ENCODE measurements at places on chromosomes 6 and 20.
A peak's percentile ranks its signal among the peaks of the same experiment; 100 is the strongest.

DNA sequence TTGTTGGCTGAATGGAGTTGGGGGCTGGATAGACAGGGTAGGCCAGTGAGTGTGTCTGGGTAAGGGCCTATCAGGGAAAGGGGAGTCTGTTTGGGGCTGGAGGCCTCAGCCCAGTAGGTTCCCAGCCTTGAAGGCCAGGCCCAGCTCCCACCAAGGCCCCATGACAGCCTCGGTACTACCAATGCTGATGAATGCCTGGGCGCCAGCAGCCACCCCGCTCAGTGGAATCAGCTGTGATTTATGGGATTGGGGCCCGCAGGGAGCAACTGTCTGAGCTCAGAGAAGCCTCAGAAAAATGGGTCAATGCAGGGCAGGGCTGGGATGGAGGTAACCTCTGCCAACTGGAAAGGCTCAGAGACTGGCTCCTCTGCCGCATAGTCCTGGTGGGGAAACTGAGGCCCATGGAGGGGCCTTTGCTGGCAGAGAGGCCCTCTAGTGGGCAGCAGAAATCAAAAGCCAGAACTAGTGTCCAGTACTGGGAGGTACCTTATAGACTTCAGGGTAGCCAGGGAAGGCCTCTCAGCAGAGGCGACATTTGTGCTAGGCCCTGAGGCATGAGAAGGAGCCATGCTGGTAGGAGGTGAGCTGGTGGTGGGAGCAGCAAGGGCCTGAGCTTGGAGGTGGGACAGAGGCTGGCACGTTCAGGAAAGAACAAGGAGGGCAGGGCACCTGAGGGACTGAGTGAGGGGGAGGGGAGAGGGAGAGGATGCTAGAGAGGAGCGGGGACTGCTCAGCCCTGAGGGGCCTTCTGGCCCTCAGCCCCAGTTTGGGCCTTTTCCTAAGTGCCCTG, 36.4 kb downstream of the DLGAP4 start:
- DNase-seq = no peak

- DNase-seq = no peak
These were observed 200.3 kb downstream of the RNGTT start for GRCh38 chr6:88763160-88763559.

GRCh38 chr20:19027971-19028370, 184.5 kb upstream of the SLC24A3 start:
- DNase-seq = no peak

DNA sequence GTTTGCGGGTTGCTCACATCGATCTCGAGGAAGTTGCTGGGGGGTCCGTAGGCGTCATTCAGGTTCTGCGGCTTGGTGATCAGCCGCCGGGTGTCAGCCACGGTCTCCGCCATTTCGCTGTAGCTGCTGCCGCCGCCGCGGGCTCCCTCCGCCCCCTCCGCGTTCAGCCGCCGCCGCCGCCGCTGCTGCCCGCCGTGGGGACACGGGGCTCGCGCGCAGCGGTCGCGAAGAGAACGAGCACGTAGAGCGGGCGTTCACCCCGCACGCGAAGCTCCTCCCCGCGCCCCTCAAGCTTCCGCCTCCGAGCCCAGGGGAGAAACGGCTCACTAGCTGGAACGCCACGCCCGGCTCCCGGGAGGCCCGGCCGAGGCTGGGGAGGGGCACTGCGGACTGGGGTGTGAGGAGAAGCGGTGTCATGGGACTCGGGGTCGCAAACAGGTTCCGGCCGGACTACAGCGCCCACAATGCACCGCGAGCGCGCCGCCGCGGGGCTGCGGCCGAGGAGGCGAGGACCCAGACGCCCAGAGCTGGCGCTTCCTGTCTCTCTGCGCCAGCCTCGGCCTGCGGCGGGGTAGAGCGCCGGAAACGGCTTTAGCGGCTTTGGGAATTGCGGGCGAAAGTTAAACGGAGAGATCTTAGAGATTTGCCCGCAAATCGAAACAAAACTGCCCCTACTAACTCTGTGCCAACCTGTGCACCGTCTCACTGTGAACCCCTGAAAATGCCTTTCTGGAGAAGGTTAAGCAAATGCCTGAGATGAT, at the start of gene SNX3:
Gene SNX3, minus strand, starts transcription at position 232 of the 761 bp plus-strand sequence. Its CDS starts 119 bp downstream, at position 113.
- peak; percentile 89 for DNase-seq

- peak; percentile 31 for DNase-seq
These were observed 17.8 kb upstream of the FNDC1 start for GRCh38 chr6:159151266-159151855.

DNA sequence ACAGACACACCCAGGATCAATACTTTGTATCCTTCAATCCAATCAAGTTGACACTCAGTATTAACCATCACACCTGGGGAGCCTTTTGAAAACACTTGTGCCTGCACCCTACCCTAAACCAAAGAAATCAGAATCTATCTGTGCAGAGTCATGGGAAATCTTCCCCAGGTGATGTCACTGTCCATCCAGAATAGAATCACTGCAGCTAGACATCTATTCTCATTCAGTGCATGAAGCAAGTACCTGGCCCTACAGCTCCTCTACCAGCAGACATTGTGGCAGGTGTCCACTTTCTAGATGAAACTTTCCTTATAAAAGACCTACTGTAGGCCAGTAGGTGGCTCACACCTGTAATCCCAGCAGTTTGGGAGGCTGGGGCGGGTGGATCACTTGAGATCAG, 262.4 kb upstream of the MARCKS start:
- no peak for DNase-seq

- DNase-seq = no peak
These were observed 150.3 kb upstream of the INSM1 start for GRCh38 chr20:20217621-20218020.

- peak; percentile 24 for DNase-seq
These were observed 366.7 kb downstream of the SYNE1 start for GRCh38 chr6:152270301-152270925.
